A172 (cell line): ENCODE measurements at places on chromosomes 7 and 10.

DNA sequence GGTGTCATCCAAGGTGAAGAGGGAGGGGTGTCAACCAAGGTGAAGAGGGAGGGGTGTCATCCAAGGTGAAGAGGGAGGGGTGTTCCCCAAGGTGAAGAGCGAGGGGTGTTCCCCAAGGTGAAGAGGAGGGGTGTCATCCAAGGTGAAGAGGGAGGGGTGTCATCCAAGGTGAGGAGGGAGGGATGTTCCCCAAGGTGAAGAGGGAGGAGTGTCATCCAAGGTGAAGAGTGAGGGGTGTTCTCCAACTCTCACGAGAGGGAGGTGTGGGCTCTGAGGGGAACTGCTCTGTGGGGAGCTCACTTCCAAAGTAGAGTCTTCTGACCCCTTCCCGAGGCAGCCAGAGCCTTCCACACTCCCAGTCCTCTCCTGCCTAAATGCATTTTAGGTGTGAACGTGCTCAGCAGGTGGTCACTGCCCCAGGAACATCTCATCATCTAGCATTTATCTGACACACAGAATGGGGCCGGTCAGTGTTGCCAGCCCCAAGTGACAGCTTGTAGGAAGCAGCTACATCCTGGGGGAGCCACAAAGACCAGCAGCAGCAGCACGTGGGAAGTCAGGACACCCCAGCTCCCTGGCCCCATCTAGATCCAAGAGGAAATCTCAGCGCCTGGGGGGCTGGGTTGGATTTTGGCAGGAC is 323.8 kb downstream of the GLRX3 start:
- no peak for DNase-seq

DNA sequence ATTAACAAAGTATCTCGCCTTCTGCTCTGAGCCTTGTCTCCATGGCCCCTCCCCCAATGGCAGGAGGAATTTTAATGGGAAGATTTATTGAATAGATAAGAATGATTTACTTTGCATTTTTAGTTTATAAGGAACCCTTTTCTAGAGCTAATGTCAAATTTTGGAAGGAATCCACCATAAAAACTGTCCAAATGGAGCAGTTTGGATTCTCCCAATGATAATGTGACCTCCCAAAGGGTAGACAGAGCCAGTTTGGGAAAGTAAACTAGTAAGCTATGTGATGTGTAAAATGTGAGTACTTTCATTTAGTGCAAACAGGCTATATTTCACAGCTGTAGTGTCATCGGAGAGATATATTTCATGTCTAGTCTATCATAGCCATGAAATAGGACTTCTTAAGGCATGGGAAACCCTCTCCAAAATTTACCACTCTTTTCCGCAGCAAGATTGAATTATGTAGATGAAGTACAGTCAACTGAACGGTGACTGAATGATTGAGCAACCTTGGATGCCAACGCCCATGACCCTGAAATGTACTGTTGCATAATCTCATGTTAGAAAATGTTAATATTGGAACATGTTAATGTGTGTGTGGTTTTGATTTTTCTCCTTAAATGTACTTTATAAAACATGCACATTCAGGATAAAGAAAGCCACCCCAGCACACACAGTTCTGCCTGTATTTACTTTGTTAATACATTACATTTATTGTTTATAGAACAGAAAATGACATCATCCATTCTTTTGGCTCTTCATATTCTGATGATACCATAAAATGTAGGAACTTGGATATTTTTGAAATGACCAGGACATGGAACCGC is 140.6 kb downstream of the NRP1 start:
- DNase-seq: no peak

DNA sequence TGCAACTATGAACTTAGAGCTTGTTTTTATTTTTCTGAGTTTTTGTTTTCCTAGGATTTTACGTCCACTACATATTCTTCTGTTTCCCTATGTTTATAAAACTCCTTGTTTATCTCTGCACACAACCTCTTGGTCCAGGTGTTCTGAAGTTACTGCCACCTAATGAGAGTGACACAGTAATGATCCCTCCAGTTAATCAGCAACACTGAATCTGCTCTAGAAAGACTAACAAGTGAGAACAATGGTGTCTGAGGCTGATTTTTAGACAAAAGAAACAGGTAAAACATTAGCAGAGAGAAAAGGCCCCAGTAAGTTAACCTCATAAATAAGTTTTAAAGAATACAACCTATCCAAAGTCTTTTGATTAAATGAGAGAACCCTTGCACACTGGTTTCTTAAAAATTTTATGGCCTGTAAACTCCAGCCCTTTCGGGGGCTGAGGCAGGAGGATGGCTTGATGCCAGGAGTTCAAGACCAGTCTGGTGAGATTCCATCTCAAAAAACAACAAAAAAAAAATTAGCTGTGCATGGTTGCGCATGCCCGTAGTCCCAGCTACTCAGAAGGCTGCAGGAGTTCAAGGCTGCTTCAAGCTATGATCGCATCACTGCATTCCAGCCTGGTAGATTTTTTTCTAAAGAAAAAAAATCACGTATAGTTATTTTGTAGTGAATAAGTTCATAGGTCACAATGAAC is 397.6 kb downstream of the MAGI2 start:
- no peak for DNase-seq

GRCh38 chr10:84173501-84173929 is at the start of gene GPR15LG:
Gene GPR15LG, plus strand, starts transcription at chr10:84173801. Its CDS starts 51 bp downstream, at chr10:84173852.
- DNase-seq: no peak

DNA sequence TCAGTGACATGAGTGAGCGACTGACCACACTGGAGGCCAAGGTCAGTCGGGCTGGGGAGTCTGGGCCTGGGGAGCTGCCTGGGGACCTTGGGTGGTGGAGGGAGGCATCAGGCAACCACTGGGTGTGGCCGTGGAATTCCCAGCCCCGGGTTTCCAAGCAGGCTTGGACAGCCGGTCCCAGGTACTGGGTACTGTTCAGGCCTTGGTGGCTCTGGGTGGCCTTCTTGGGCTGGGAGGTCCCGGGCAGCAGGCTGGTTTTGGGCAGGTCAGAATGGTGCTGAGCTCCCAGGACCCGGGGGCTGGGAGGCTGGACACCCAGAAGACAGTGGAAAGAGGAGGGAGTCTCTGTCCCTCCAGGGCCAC is 96.0 kb downstream of the MYL10 start:
- no peak for DNase-seq

DNA sequence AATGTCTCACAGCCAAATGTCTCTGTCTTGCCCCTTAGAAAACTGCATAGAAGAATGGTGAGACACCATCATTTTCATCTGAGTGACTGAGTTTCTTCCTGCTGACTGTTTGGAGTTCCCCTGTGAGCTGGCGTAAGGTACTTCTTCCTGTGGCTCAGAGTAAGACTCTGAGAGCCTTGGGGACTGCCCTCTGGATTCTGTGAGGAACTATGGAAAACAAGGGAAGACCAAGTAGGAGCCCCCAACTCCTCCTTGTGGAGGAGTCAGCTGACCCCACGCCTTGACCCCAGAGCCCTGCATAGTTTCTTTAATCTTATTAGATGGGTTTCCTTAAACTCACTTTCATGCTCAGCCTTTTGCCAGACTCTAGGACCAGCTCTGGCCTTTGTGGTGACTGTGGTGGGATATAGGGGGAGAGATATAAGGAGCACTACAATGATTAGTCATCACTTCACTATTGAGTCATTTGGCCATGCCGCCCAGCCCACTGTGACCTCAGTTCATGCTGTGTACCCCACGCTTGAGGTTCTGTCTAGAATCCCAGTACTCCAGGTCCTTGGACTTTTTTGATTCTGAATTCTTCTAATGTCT is 51.8 kb upstream of the FAM133B start:
- peak; percentile 88 for DNase-seq
